Testis (tissue), 5 donors: ENCODE measurements at places on chromosomes 3 and 15. TPM values are rescaled to one million over a fixed set of nuclear protein-coding genes. Genes with fewer than 3 reads are reported as not detected.
A peak's percentile ranks its signal among the peaks of the same experiment; 100 is the strongest.

DNA sequence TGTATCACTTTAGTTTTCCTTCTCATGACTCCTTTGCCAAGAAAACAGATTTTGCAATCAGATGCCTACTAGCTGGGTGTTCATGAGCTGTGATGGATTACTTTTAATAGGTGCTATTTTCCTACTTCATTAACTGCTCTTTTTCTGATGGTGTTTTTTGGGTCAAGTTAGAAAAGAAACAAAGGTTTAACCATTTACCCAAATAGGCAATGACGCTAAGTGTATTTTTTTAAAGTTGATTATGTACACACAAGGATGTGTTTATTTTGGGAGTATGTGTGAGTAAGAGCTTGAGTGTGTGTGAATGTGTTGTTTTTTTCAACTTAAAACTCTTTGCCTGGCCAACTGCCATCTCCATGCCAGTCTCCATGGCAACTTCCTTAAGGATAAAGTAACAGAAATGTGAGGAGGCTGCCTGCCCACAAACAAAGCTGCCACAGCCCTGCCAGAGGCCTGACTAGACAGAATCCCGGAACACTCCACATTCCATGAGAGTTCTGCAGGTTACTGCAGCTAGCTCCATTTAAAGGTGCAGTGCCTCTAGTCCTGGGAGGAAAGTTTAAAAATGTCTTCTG is 215.6 kb upstream of the RBMS3 start:
- H3K27me3 ChIP-seq = no peaks in the 10 kb centered on the region
- H3K36me3 ChIP-seq = no peaks in the 10 kb centered on the region
- no peak overlapping the region for H3K4me3 ChIP-seq
- peak; percentile 27 for DNase-seq

- H3K27ac ChIP-seq = no peak overlapping the region
- H3K4me1 ChIP-seq = peaks cover 7% of the 10 kb centered on the region
- no peaks in the 10 kb centered on the region for H3K36me3 ChIP-seq
- no peak overlapping the region for H3K4me3 ChIP-seq
- no peak for DNase-seq
Observed at GRCh38 chr3:73427048-73427706, 197.6 kb downstream of the PDZRN3 start.

DNA sequence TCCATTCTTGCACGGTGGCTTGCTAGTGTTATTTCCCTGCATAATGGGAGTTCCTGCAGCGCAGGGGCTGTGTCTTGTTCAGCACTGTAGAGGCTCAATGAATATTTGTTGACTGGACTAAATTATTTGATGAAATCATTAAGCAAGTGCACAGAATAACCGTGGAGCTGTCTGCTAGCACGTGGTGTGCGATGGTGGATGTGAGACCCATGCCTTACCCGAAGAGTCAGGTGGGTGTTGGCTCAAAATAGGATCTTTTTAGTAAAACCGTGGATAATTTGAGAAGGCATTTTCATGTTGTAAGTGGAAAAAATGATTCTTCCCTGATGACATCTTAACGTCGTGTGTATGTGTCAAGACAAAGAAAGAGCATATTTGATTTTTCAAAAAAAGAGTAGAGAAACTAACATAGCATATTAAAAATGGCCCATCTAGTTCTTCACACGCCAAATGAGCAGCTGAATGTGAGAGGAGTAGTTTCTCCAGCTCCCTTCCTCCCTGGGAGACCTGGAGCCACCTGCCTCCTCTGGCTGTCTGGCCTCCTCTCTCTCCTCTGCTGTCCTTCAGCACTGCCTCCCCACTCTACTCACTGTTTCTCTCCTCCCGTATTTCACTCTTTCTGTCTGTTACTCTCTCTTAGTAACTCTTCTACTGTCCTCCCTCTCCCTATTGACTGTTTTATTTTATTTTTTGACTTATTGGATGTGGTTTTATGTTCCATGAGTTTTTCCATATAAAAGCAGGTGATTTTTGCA is 6.3 kb downstream of the FAM81A start:
- H3K4me1 ChIP-seq = no peaks in the 10 kb centered on the region
- H3K27me3 ChIP-seq = no peaks in the 10 kb centered on the region
- no peak for DNase-seq
- no peak overlapping the region for H3K4me3 ChIP-seq
- H3K27ac ChIP-seq = no peak overlapping the region
- H3K36me3 ChIP-seq = no peaks in the 10 kb centered on the region

- H3K4me3 ChIP-seq = no peak overlapping the region
- H3K27me3 ChIP-seq = no peaks in the 10 kb centered on the region
- DNase-seq = no peak
- no peak overlapping the region for H3K27ac ChIP-seq
- H3K36me3 ChIP-seq = no peaks in the 10 kb centered on the region
Observed at GRCh38 chr3:10099041-10099440, 9.0 kb downstream of the FANCD2OS start.

GRCh38 chr3:69422751-69423150 is 36.9 kb upstream of the FRMD4B start:
- H3K27ac ChIP-seq = no peak overlapping the region
- no peaks in the 10 kb centered on the region for H3K36me3 ChIP-seq
- H3K27me3 ChIP-seq = no peaks in the 10 kb centered on the region
- H3K4me3 ChIP-seq = no peak overlapping the region
- H3K4me1 ChIP-seq = no peaks in the 10 kb centered on the region
- no peak for DNase-seq

DNA sequence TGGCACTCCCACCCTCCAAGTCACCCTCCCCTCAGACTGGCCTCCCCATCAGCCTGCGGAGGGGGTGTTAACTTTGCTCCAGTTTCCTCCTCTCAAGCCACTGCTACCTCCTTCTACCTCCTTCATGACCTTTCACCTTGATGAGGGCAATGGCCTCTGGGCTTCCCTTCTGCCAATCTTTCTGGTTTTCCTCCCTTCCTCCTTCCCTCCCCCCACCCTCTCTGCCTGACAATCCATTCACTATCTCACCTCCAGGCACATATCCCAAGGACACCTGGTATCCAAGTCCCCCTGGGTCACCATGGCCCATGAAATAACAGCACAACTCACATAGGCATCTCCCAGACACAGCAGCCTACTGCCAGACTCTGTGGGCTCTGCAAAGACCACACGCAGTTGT is 80.0 kb downstream of the WWTR1 start:
- no peak for DNase-seq
- no peak overlapping the region for H3K4me3 ChIP-seq
- H3K4me1 ChIP-seq = peaks cover 31% of the 10 kb centered on the region
- H3K27me3 ChIP-seq = no peaks in the 10 kb centered on the region

- no peaks in the 10 kb centered on the region for H3K27me3 ChIP-seq
- DNase-seq = peak; percentile 41
- H3K4me3 ChIP-seq = peak overlapping the region; percentile 80
- H3K36me3 ChIP-seq = no peaks in the 10 kb centered on the region
- H3K27ac ChIP-seq = no peak overlapping the region
Observed at GRCh38 chr3:98733812-98734281, 29.3 kb upstream of the ST3GAL6 start.

DNA sequence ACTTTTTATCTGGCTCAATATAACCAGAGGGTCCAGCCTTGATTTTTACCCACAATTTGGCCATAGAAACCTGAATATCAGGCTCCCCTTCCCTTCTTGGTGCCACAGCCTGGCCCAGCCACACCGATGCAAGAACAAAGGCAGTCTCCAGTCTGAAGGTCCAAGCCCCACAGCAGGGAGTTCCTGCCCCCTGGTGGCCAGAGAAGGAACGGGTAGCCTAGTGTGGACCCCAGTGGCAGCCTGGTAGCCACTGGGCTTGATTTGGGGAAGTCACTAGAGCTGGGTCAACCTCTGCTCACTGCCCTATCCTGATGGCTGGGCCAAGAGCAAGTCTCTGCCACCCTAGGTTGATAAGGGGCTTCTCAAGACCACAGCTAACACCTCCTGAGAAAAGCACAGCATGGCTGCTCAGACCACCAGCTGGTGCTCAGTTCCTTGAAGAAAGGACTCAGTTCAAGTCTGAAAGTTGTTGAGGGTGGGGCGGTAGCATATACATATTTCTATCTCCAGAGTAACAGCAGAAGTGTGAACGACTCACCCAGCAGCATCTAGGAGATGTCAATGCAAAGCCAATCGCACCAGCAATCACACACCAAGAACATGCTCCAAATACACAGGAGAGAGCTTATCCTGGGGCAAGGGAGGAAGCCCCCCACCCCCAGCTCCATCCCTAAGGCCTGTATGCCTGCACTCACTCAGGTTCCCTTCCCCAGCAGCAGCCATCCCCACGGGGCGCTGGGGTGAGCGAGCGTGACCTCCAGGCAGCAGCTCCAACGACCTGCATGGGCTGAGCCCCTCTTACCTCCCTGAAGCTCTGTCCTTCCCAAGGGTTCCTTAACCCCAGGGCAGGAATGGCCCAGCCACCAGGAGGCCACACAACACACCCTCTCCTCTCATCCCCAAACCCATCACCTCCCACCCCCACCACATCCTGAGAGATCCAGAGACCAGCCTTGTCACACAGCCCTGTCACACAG is 7.6 kb downstream of the PFKFB4 start:
- H3K27me3 ChIP-seq = no peaks in the 10 kb centered on the region
- H3K4me3 ChIP-seq = no peak overlapping the region
- H3K27ac ChIP-seq = no peak overlapping the region
- no peaks in the 10 kb centered on the region for H3K36me3 ChIP-seq

DNA sequence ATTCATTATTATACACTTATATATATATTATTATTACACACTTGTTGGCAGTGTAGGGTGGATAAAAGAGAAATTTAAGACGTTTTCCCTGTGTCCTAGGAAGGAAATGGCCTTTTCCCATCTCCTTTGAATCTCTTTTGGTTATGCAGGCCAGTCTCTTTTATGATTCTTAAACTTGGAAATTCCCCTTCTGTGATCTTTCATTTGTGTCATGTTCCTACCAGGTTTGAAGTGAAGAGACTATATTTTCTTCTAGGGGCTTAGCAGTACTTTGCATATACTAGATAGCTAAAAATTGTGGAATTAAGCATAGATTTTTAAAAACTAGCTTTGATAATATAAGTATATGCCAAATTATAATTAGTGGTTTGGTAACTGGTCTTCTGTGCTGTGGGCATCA is 58.5 kb downstream of the BBX start:
- no peak overlapping the region for H3K27ac ChIP-seq
- DNase-seq = no peak
- no peaks in the 10 kb centered on the region for H3K4me1 ChIP-seq

The IDH3A gene
- total RNA-seq = 119 TPM

The COL6A5 gene
- 1.5 TPM for total RNA-seq

The MLF1 gene
- total RNA-seq = 142 TPM

The GXYLT2 gene
- 27.8 TPM for total RNA-seq

The PSMD2 gene
- total RNA-seq = 339 TPM
